ENCODE measurements at places on chromosomes 3 and 15.

DNA sequence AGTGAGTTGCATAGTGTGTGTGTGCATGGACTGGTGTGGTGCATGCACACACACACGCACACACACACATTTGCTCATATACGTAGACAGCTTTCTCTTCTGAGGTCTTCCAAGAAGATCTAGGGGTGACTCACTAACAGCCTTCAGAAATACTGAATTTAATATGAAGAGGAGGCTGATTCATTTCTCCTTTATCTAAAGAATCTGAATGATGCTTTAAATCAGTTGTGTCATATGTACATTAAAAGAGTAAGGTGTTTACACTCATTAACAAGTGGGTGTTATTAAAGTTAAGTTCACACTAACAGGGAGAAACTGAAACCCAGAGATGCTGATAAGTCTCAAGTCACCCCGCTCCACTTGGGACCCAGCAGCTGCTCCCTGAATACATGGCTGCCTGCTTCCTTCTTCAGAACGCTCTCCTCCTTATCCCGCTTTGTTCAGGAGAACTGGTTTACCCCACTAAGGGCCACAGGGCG is 22.0 kb downstream of the TMPRSS7 start:
- DNase-seq, result no peak

DNA sequence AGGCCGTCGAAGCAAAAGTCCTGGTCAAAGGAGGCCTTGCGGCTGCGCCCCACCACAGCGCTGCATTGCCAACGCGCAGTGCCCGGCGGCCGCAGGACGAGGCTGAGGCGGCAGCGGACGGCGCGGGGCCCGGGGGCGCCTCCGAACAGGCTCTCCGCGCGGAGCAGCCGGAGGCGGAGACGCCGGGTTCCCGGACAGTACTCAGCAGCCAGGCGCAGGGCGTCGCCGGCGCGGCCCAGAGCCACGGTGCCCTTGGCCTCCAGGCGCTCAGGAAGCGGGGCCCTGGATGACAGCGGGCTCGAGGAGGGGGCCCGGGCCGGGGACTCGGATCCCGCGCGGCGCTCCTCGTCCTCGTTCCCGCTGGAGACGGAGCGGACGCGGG is 1.1 kb downstream of the C2CD4B start:
- DNase-seq, result no peak

DNA sequence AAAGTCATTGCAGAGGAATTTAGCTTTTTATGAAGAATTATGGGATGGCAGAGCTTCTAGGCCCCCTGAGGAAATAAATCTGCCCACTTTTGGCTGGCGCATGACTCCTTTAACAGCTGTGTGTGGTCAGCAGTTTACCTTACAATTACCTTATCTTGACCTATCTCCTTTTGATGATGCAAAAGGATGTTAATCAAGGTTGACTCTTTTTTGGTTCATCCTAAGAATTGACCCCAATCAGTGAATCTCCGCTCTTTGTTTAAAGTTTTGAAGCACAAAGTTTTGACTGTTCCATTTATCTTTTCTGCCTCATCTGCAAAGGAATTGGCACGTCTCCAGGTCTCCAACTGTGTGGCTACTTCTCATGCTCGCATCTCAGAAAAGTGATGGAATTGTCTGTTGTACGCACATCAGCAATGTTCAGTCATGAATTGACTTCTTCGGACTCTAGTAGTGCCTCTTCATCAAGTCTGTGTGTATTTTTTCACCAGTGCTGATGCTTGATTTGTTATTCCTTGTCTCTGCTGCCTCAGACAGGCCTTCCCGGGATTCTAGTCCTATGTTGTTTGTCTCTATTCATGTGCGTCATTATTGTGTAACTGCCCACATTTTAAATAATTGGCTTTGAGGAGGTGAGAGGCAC is 196.2 kb upstream of the CFAP20DC start:
- DNase-seq, result no peak

DNA sequence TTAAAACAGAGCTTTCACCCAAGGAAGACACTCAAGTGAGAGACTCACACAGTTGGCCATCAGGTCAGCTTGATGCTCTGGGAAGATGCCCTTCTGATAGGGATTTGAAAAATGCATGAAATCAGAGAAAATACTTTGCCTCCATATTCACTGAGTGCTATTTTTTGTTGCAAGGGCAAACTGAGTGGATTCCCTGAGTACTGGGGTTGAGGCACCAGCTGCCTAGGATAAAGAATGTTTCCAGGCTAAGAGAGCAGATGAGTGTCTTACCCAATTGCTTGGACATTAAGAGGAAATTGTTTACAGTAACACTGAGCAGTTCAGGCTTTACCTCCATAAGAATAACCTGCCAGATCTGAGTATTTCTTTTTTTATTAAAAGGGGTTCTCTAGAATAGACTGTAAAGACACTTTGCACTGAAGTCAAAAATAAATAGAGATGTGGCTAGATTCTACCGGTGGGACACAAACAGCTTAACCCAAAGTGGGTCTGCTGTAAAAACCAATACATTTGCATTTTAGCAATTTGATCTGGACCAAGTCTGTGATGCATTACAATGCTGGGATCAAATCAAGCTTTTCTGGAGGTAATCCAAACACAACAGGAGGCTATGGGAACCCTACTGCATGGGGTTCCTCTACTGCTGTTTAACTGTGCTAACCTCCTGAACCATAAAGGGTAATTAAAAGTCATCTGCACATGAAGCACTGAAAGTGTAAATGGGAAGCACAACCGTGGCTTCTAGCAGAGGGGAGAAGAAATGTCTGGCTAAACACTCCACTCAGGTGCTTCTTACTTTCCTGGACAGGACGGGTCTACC is 238.8 kb upstream of the WNT5A start:
- no peak for DNase-seq

DNA sequence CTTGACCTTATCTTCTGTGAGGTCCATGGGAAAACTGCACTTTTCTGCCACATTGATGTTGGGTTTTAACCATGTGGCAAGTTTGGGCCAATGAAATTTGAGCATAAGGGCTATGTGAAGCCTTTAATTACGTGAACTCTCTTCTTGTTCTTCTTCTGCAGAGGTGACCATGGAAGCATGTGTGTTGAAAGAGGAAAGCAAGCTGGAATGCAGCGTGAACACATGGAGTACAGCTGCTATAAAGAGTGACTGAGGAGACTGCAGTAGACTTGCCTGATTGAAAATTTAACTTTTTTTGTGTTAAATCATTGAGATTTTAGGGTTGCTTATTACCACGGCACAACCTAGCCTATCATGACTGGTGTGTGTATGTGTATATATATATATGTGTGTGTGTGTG is 347.3 kb downstream of the ZIC1 start:
- no peak for DNase-seq

DNA sequence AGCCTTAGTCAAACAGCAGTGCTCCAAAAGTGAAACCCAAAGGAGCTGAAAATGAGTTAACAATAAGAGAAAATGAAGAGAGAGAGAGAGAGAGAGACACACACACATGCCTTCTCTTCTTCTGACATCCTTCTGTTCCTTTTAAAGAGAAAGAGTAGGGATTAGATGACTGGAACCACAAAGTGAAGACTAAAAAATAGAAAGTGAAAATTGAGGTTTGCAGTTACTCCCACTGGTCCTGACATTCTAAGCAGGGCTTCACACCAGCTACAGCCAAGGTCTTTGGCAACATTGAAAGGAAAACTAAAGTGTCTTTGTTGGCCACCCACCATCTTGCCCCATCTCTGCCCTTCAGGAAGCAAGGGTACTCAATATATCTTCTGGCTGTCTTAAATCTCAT is 59.2 kb downstream of the USP50 start:
- no peak for DNase-seq

DNA sequence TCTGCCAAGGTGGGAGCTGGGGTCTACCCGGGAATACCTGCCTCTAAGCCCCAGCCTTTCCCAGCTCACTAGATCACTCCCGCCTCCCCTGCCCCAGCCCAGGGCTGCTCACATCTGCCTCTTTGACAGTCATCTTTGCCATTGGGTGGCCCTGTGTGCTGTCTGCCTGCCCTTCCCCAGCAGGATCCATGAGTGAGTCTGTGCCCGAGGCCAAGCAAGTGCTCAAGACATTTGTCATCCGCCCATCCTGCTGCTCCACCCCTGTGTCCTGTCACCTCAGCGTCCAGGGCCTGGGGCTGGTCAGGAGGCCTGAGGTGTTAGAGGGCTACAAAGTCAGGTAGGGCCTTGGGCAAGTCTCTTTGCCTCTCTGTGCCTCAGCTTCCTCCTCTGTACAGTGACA is 89.4 kb downstream of the LSM3 start:
- DNase-seq, result no peak

GRCh38 chr15:73931441-73931840 is 5.2 kb downstream of the LOXL1 start:
- DNase-seq, result no peak

- DNase-seq, result no peak
Observed at GRCh38 chr3:171653701-171654100, 156.6 kb downstream of the PLD1 start.

- DNase-seq, result no peak
Observed at GRCh38 chr3:48361928-48362327, 10.1 kb upstream of the FBXW12 start.

DNA sequence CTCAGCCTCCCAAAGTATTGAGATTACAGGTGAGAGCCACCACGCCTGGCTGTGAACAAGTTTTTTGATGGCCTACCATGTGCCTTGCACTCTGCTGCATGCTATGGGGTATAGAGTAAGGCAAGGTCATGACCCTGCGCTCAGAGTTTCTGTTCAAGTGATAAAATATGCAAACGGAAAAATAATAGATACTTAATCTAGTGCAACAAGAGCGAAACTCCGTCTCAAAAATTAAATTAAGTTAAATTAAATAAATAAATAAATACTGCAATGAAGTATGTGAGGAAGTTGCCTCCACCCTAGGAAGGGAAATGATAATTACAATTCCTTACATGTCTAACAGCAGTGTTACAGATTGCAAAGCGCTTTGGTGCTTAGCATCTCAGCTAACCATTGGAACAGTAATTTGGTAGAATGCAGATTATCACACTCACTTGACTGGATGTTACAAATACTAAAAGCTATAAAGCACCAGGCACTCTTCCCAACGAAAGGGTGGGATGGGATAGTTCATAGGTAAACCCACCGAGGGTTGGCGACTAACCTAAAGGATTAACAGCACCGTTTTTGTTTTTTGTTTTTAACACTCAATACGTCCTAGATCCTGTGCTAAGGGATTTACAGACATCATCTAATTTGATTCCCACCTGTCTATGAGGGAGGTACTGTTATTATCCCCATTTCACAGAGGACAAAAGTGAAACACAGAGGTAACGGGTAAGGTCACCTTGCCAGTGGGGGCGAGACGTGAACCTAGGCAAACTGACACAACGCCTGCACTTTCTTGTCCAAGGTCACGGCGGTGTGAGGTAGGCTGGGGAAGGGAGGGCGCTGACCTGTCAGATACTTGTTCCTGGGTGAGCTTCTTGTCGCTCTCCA is 793 bp upstream of the FANCD2 start:
- DNase-seq, result no peak

- DNase-seq, result no peak
Observed at GRCh38 chr3:151789853-151790463, 24.0 kb upstream of the AADAC start.

DNA sequence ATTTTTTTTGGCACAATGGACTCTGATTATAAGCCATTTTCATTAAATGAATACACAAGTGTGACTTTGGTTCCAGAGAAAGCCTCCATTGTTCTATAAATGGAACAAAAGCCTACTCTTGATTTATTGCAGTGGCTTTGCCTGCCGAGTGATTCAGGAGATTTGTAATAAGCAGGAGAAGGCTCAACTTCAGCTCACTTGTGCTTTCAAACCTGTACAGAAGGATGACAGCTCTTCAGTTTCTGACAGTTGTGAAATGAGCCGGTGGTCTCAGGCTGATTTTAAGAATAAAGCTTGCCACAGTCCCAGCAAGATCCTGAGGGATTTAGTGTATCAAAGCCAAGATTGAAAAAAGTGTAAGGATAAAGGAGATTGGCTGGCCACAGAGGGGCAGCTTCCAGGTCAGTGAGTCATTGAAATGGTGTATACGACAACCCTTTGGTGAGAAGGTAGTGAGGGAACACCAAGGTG is 438.8 kb upstream of the TGFBR2 start:
- no peak for DNase-seq

- no peak for DNase-seq
Observed at GRCh38 chr15:33586786-33587697, 276.3 kb downstream of the RYR3 start.

DNA sequence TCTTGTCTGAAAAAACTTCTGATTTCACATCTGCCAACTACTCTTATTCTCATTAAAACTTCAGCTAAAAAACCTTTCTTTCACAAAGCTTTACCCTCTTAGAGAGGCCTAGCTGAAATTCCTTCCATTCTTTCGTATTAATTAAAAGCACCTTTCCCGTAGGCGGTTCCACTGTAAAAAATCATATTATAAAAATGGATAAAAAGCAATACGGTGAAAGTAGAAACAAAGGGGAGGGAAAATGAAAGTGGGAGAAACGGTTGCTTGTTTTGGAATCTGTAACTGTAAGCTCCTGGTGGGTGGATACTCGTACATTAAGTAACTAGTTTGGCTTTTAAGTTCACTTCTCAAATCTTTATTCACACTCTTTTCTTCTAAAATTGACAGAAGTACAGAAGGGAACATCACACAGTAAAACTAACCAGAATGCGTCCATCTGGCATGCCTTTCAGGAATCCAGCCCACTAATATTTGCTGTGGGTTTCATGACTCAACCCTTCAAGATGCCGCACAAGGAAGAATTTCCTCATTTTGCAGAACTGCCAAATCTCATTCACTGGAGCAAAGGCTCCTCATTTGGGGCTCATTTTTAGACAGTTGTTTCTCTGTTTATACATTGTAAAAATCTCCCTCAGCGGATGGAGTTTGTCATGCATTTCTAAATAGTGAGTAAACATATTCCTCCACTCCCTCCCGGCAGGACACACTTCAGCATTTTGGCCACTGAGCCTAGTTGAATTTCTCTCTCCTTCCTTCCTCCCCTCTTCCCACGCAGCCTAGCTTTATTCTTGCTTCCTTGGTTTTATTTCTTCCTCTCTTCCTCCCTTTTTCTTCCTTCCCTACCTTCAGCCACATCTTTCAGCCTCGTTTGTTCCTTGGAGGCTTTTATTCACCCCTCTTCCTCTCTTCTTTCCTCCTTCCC is 419.5 kb upstream of the NAALADL2 start:
- no peak for DNase-seq

- DNase-seq, result no peak
Observed at GRCh38 chr15:73345658-73346057, 23.1 kb downstream of the HCN4 start.

- no peak for DNase-seq
Observed at GRCh38 chr3:144760831-144761230, 789.2 kb downstream of the DIPK2A start.

DNA sequence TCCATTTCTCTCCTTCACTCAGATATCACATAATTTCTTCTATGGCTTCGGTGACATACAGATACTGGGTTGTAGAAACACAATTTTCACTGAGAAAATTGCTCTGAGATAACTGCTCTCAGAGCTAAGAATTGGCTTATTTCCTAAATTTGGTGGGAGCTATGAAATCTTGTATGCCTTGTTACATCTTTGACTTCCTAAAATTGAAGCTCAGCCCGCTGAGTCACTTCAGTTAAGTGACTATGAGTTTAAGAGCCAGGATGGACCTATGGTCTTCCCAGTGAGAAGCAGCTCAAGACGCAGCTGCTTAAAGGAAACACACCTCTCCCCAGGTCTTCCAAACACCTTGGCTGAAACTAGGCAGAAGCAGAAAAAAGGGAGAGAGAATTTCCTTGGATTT is 56.4 kb downstream of the EFHB start:
- no peak for DNase-seq

GRCh38 chr3:185215873-185216606 is 37.8 kb downstream of the EHHADH start:
- DNase-seq, result no peak

GRCh38 chr15:89770041-89770440 is 6.1 kb upstream of the MESP2 start:
- no peak for DNase-seq

Data from stimulated activated CD4-positive, alpha-beta T cell treated with anti-CD3 and anti-CD28 coated beads, Interleukin-1b, Interleukin-23, amount 100 ng/mL, for 4 hours (primary cell).